ENCODE measurements at places on chromosomes 7 and 10. TPM values are rescaled to one million over a fixed set of nuclear protein-coding genes. Genes with fewer than 3 reads are reported as not detected.
A peak's percentile ranks its signal among the peaks of the same experiment; 100 is the strongest.

OR13A1 gene
- total RNA-seq = not detected

GNB2 gene
- 289 TPM for total RNA-seq

- DNase-seq = no peak
- no peaks in the 10 kb centered on the region for H3K4me1 ChIP-seq
- no peaks in the 10 kb centered on the region for H3K36me3 ChIP-seq
- H3K4me3 ChIP-seq = no peak overlapping the region
Observed at GRCh38 chr10:132738454-132739224, 47.3 kb downstream of the NKX6-2 start.

GRCh38 chr7:5005066-5005465, 40.6 kb upstream of the RBAK start:
- no peaks in the 10 kb centered on the region for H3K27me3 ChIP-seq
- H3K4me1 ChIP-seq = no peaks in the 10 kb centered on the region
- no peak overlapping the region for H3K4me3 ChIP-seq
- DNase-seq = no peak
- no peak overlapping the region for H3K27ac ChIP-seq
- no peaks in the 10 kb centered on the region for H3K36me3 ChIP-seq

DNA sequence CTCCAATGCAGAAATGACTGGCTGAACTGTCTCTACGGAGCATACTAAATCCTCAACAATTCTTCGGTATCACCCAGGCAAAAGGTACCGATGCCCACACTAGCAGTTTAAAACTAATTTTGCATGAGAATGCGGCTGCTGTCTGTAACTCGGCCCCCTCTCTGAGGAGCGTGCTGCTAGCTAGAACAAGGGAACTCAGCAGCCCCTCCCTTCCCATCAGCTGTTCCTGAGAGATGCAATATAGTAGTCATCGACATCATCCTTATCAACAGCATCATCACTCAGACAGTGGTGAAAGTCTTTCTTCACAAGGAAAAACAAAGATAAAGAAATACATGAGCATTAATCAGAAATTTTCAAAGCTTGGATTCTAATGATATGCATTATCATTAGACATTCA, 189.1 kb upstream of the FRMD4A start:
- no peaks in the 10 kb centered on the region for H3K27me3 ChIP-seq
- no peak overlapping the region for H3K4me3 ChIP-seq

DNA sequence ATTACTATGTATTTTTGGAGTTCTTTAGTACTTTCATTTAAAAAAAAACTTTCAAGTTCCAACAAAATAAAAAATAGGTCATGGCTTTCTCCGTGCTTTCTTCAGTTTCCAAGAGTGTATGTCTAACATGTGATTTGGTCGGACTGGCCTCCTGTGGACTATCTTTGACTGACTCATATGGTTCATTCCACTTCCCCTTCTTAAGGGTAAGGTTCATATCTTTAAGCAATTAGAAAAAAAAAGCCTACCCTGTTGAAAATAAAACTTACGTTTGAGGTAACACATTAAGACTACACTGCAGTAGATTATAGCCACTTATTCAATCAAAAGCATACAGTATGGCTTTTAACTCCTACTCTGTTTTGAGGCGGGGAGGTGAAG, 112.8 kb upstream of the AHR start:
- no peak overlapping the region for H3K27ac ChIP-seq
- DNase-seq = no peak
- H3K36me3 ChIP-seq = no peaks in the 10 kb centered on the region
- H3K27me3 ChIP-seq = no peaks in the 10 kb centered on the region
- H3K4me1 ChIP-seq = no peaks in the 10 kb centered on the region

- no peaks in the 10 kb centered on the region for H3K27me3 ChIP-seq
- DNase-seq = no peak
- no peak overlapping the region for H3K27ac ChIP-seq
- no peak overlapping the region for H3K4me3 ChIP-seq
Observed at GRCh38 chr7:77453531-77453930, 37.4 kb upstream of the GSAP start.

DNA sequence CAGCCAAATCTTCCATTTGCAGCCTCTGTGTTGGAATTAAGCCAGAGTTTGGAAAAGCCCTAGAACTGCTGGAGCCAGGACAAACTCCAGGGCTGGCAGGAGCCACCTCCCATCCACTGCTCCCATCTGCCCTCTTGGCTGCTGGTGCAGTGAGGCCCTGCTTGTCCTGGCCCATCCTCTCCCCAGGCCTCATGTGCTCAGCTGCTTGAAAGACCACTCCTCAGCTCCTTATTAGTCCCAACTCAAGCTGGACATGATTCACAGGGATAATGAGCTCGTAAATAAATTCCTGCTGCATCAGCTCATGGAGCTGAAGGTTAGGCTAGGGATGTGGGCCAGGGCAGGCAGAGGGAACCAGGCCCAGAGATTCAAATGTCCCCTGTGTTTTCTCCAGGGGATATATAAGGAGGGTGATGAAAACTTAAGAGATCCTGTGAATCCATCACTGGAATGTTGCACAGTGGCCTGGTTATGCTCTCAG, 282.8 kb downstream of the RPS24 start:
- H3K36me3 ChIP-seq = no peaks in the 10 kb centered on the region
- no peak overlapping the region for H3K27ac ChIP-seq
- no peak overlapping the region for H3K4me3 ChIP-seq
- no peaks in the 10 kb centered on the region for H3K4me1 ChIP-seq

GRCh38 chr10:101060951-101061623, 702 bp upstream of the KAZALD1 start:
- H3K4me1 ChIP-seq = peaks cover 52% of the 10 kb centered on the region
- no peak for DNase-seq
- H3K27ac ChIP-seq = peak overlapping the region; percentile 99
- H3K4me3 ChIP-seq = peak overlapping the region; percentile 77

All from Panc1 (cell line).